ENCODE measurements at places on chromosomes 3 and 15.
A peak's percentile ranks its signal among the peaks of the same experiment; 100 is the strongest.

GRCh38 chr15:41655716-41656115 is 4.5 kb upstream of the MGA start:
- DNase-seq = no peak

- DNase-seq = no peak
Measured at GRCh38 chr15:47553947-47554346, 163.4 kb upstream of the SEMA6D start.

- DNase-seq = no peak
Measured at GRCh38 chr15:67512933-67513714, 7.8 kb upstream of the C15orf61 start.

GRCh38 chr3:194061421-194062030 is 74.4 kb upstream of the HES1 start:
- DNase-seq = no peak

DNA sequence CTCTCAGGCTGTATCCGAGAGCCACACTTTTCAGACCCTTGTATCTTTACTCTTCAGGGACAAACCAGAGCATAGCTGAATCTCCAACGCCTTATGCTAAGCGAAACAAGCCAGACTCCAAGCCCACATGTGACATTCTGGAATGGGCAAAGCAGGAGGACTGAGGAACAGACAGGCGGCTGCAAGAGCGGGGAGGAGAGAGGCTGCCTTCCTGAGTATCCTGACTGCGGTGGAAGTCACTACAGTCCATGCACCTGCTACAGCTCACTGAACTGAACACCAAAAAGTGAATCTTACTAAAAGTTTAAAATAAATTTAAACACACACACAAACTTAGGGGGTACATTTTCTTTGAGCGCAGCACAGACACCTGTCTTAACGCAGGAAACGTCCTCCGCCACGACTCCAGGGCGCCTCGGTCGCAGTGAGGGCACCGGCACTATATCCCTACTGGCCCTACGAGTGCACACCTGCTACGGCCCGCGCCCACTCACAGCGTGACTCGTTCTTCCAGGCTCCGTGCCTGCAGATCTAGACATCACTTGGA is 1.4 kb downstream of the CYFIP1 start:
- DNase-seq = no peak

GRCh38 chr3:15331606-15332404 is 581 bp downstream of the SH3BP5 start:
- DNase-seq = no peak

DNA sequence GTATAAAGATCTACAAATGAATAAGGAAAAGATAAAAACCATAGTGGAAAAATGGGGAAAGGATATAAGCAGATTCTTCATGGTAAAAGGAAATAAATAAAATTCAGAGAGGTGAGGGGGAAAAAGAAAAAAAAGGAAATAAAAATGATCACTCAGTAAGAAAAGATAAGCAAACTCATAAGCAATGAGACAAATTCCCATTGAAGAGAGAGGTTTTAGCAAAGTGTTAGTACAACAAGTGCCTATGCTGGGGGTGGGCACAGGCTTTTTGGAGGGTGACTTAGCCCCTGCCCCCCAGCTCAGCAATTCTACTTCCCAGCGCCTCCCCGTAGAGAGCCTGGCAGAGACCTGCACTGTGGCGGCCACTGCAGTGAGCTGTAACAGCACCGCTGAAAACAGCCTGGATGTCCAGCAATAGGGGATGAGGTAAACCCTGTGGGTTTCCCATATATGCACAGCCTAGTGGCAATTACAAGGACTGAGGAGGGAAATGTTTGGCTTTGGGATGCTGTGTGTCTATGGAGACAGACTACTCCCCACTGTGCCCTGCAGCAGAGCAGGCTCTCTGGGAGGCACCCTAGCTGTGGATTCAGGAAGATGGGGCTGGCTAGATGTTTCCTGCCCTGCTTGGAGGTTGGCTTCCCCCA is 23.7 kb upstream of the SFMBT1 start:
- DNase-seq = no peak

- peak; percentile 19 for DNase-seq
Measured at GRCh38 chr3:179750720-179751328, 98.0 kb downstream of the USP13 start.

DNA sequence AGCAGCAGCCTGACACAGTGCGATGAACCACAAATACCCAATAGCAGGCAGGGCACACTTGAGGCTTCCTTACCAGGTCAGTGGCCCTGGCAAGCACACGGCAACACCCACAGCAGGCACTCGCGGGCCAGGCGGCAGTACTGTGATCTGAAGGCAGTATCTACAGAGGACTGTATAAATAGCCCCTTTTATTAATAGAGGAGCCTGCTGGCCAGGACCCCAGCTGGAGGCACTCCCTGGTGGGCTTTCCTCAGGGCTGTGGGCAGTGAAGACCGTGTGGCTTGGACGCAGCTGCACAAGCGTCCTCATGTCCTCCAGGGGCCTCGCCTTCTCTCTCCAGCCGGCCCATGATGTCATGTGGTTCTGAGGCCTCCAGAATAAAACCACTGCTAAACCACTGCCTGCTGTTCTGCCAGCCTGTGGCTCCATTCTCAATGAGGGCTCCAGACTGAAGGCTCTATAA is 44.1 kb downstream of the LRIG1 start:
- no peak for DNase-seq

DNA sequence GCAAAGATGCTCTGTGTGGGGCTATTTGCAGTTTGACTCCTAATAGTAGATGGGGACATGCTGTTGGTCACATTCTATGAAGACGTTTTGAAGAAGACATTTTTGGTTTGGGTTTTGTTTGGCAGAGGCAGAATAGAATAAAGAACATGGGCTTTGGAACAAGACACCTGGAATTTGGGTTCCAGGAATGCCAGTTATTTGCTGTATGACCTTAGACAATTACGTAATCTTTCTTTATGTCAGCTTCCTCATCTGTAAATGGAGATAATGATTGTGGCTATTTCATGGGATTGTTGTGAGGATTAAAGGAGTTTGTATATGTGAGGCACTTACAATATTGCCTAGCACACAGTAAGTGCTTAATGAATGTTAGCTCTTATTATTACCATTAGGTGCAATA is 91.6 kb downstream of the MESD start:
- no peak for DNase-seq

DNA sequence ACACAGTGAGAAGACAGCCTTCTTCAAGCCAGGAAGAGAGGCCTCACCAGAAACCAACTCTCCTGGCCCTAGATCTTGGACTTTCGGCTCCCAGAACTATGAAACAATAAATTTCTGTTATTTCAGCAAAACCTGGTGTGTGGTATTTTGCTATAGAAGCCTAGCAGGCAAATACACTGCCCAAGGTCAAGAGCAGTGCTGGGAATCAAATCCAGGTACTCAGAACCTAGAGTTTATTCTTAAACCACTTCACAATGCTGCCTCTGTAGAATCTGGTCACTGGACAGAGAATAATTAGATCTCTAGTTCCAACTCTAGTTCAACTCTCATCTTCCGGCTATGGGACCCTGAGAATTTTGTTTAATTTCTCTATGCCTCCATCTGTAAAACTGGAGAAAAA is 46.6 kb downstream of the ATP13A4 start:
- DNase-seq = no peak

DNA sequence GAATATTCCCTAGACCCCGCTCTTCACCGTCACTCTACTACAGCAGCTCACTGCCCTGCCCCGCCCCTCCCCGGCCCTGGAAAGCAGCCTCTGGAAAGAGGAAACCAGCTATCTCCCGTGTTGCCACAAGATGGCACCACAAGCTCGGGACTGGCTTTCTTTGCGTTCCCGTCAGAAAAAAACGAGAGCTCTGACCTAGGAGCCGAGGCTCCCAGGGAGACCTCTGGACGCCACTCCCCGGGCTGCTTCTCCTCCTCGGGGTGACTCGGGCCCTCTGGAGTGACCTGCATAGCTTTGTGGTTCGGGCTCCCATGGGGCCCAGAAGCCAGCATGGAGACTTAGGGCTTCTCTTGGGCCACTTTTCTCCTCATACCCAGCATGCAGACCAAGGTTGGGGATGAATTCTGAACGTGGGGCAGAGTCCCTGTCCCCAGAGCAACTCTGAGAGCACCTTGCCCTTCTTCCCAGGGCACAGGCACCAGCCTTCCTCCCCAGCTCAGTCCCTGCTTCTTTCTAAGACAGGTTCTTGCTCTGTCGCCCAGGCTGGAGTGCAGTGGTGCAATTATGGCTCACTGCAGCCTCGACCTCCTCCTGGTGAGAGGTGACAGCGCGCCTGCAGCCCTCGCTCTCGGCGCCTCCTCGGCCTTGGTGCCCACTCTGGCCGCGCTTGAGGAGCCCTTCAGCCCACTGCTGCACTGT is 19.0 kb downstream of the STOML1 start:
- peak; percentile 81 for DNase-seq

- no peak for DNase-seq
Measured at GRCh38 chr3:58155838-58156237, 54.9 kb downstream of the DNASE1L3 start.

Data from Jurkat, Clone E6-1 (cell line).